ENCODE measurements at places on chromosomes 7 and 10. TPM values are rescaled to one million over a fixed set of nuclear protein-coding genes. Genes with fewer than 3 reads are reported as not detected.

- no peak overlapping the region for H3K27ac ChIP-seq
- H3K27me3 ChIP-seq: no peaks in the 10 kb centered on the region
- H3K4me1 ChIP-seq: no peaks in the 10 kb centered on the region
- H3K4me3 ChIP-seq: no peak overlapping the region
Measured at GRCh38 chr10:108597657-108598319, 1325.5 kb downstream of the XPNPEP1 start.

DNA sequence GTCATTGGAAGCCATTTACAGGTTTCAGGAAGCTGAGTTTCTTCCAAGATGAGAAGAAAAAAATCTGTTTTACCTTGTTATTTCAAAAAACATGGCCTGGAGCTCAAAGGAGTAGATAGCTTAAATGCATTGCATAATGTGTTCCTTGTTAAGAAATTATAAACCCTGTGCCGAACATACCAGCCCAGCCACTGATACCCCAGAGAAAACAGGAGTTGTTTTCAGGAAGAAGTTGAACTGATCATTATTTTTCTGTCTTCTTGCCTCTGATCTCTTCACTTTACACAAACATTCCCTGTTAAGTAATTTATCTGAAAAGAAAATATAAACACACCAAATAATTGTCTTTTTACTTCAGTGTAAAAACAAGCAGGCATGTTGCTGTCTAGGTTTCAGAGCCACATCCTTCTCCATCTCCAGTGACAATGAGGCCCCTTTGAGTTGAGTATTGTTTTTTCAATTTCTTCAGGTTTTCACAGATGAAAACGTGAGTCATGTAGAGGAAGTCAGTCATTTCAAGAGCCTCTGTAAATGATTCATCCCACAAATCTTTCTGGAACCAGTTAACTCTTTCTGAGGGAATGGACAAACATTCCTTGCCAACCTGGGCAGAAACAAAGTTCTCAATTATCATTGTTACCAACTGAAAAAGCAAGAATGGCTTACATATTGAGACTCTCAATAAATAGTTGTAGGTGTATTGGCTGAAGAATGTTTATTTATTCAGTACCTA is 244.2 kb downstream of the IPMK start:
- H3K27me3 ChIP-seq: no peaks in the 10 kb centered on the region
- no peak overlapping the region for H3K4me3 ChIP-seq
- DNase-seq: no peak
- H3K4me1 ChIP-seq: no peaks in the 10 kb centered on the region
- H3K27ac ChIP-seq: no peak overlapping the region
- no peaks in the 10 kb centered on the region for H3K36me3 ChIP-seq

GRCh38 chr10:59880971-59881510 is 25.3 kb downstream of the CCDC6 start:
- peaks cover 74% of the 10 kb centered on the region for H3K4me1 ChIP-seq
- H3K27ac ChIP-seq: peak overlapping the region; percentile 71
- peak; percentile 60 for DNase-seq
- H3K36me3 ChIP-seq: peaks cover 6% of the 10 kb centered on the region

DNA sequence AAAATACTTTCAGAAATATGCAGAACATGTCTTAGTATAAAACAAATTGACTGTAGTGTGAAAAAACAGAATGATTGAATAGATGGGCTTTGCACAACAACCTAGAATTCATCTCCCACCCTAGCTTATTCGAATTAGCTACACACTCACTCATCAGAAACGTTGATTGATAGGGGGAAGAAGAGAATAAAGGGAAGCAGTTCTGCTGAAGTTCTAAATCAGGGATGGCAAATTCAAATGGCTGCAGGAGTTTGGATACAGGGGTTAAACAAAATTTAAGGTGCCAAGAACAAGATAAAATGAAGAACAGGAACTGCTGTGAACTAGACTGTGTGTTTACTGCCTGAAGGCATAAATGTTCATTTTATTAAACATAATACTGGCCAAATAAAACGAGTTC is 9.0 kb downstream of the CD36 start:
- H3K27me3 ChIP-seq: no peaks in the 10 kb centered on the region
- no peak overlapping the region for H3K4me3 ChIP-seq
- no peak for DNase-seq

Gene LRRN3
- total RNA-seq: 196 TPM

- no peak overlapping the region for H3K27ac ChIP-seq
- no peak for DNase-seq
- no peaks in the 10 kb centered on the region for H3K27me3 ChIP-seq
- no peak overlapping the region for H3K4me3 ChIP-seq
- H3K4me1 ChIP-seq: no peaks in the 10 kb centered on the region
Measured at GRCh38 chr10:35927341-35927740, 285.2 kb upstream of the FZD8 start.

DNA sequence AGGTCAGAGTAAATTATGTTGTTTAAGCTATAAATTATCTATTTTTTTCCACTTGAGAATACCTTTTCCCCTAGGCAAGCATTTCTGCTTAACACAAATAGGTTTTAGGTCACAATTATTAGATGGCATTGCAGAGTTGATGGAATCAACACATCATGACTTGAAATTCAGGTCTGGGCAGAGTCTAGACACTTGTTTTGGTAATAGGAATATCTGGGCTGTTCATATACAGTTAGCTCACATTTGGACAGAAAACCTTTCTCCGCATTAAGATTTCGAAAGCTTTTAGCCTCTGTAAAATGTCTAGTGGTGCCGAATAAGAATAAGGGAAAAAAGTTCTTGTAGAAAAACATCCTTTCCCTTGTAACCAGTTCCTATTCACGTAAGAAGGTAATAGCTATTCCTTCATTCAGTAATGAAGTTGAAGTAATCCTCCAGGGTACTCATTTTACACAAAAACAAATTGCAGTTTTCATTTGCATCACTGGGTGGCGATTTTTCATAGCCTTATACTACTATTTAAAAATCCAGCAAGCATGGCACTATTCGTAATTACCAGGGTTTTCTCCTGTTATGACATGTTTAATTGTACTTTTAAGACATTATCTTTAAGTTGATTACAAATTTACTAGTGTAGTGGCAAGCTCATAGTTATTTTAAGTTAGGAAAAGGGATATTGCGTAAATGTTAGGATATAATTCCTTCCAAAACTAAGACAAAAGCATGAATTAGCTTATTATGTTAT is 37.0 kb downstream of the RPA3 start:
- peaks cover 19% of the 10 kb centered on the region for H3K4me1 ChIP-seq
- H3K36me3 ChIP-seq: peaks cover 8% of the 10 kb centered on the region
- H3K27ac ChIP-seq: no peak overlapping the region
- no peak overlapping the region for H3K4me3 ChIP-seq
- no peaks in the 10 kb centered on the region for H3K27me3 ChIP-seq

Gene ASB10
- total RNA-seq: not detected

DNA sequence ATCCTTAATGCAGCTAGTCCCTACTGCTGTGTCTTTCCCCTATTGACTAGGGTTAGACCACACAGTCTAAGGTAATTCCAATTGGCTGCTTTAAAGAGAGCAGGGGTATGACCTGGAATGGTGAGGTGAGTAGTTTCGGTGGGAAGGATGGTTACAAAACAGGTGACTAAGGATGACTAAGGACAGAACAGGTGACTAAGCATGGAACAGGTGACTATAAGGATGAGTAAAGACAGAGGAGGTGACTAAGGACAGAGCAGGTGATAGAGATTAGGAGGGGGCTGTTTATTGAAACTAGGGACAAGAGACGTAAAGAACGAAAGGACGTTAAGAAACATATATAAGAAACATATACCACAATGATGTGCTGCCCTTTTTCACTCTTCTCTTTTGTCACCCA is 145.1 kb upstream of the TMEM106B start:
- no peaks in the 10 kb centered on the region for H3K4me1 ChIP-seq
- peaks cover 7% of the 10 kb centered on the region for H3K27me3 ChIP-seq
- no peaks in the 10 kb centered on the region for H3K36me3 ChIP-seq
- no peak overlapping the region for H3K27ac ChIP-seq

Gene ANXA8
- total RNA-seq: not detected

GRCh38 chr7:27966219-27966780 is 214.3 kb downstream of the JAZF1 start:
- no peaks in the 10 kb centered on the region for H3K36me3 ChIP-seq
- peaks cover 5% of the 10 kb centered on the region for H3K4me1 ChIP-seq
- peaks cover 12% of the 10 kb centered on the region for H3K27me3 ChIP-seq
- no peak overlapping the region for H3K4me3 ChIP-seq

GRCh38 chr7:70098905-70099672 is 500.8 kb downstream of the AUTS2 start:
- H3K36me3 ChIP-seq: no peaks in the 10 kb centered on the region
- no peak for DNase-seq
- no peaks in the 10 kb centered on the region for H3K4me1 ChIP-seq
- H3K27me3 ChIP-seq: no peaks in the 10 kb centered on the region

GRCh38 chr7:41788556-41788955 is 85.7 kb upstream of the INHBA start:
- peaks cover 7% of the 10 kb centered on the region for H3K27me3 ChIP-seq
- H3K4me1 ChIP-seq: no peaks in the 10 kb centered on the region
- DNase-seq: no peak
- no peak overlapping the region for H3K27ac ChIP-seq
- no peak overlapping the region for H3K4me3 ChIP-seq

DNA sequence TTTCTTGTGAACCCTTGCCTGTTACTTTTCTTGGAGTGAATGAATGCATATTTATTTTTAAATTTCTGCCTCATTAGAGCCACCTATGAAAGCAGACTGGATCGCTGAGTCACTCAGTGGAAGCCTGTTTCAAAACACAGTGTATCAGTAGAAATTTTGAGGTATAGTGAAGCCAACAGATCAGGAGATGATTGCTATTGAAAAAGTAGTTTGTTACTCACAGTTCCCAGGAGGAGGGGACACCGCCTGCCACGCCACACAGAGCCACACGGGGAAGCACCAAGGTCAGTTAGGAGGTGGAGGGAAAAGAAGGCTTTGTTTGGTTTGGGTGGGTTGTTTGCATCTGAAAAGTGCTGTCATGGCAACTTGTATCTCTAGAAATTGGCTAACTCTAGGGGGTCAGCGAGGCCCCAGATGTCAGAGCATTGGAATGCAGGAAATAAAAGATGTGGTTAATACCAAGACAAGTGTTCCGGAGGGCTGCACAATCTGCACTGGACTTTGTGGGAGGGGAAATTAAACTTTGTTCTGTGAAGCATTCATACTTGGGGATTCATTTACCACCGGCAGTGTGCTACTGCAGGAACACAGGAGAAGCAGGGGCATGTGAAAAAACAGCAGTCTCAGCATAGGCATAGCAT is 106.4 kb upstream of the SDK1 start:
- no peak overlapping the region for H3K4me3 ChIP-seq
- no peak overlapping the region for H3K27ac ChIP-seq
- H3K36me3 ChIP-seq: no peaks in the 10 kb centered on the region

DNA sequence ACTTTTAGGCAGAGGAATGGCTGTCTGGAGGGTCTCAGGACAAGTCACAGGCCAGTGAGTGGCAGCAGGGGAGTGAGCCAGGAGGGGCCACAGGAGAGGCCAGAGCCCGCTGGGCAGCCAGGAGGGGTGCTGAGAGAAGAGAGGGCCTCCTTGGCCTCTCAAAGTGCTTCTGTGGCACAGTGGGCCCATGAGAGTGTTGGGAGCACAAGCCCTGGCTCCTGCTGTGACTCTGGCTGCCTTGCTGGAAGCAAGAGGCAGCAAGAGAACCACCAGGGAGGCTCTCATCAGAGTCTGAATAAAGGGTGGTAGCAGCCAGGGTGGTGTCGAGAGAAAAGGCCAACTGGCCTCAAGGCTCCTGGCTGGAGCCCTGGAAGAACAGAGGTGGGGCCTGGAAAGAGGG is 91.1 kb downstream of the VOPP1 start:
- no peak overlapping the region for H3K27ac ChIP-seq
- H3K36me3 ChIP-seq: peaks cover 15% of the 10 kb centered on the region
- DNase-seq: no peak
